Metanephros (tissue), 2 donors: ENCODE measurements at places on chromosomes 3 and 15. TPM values are rescaled to one million over a fixed set of nuclear protein-coding genes. Genes with fewer than 3 reads are reported as not detected.

Gene CTDSPL
- total RNA-seq = 94.3 TPM

Gene MRPS11
- total RNA-seq = 26.4 TPM

Gene XXYLT1
- 28.6 TPM for total RNA-seq

Gene KBTBD12
- 6.2 TPM for total RNA-seq

Gene DAZL
- not detected for total RNA-seq
